ENCODE measurements at places on chromosomes 11 and 22.

DNA sequence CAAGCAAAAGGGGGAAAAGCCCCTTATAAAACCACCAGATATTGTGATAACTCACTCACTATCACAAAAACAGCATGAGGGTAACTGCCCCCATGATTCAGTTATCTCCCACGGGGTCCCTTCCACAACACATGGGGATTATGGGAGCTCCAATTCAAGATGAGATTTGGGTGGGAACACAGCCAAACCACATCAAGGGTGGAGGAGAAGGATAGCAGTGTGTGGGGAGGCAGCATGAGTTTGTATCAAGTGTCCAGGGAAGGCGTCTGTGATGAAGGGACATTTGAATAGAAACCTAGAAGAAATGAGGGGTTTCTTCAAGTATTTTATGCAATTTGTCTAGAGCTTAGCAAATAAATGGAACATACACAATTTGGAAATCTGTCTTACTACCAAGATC, 98.2 kb downstream of the SLC1A2 start:
- no peak for DNase-seq

DNA sequence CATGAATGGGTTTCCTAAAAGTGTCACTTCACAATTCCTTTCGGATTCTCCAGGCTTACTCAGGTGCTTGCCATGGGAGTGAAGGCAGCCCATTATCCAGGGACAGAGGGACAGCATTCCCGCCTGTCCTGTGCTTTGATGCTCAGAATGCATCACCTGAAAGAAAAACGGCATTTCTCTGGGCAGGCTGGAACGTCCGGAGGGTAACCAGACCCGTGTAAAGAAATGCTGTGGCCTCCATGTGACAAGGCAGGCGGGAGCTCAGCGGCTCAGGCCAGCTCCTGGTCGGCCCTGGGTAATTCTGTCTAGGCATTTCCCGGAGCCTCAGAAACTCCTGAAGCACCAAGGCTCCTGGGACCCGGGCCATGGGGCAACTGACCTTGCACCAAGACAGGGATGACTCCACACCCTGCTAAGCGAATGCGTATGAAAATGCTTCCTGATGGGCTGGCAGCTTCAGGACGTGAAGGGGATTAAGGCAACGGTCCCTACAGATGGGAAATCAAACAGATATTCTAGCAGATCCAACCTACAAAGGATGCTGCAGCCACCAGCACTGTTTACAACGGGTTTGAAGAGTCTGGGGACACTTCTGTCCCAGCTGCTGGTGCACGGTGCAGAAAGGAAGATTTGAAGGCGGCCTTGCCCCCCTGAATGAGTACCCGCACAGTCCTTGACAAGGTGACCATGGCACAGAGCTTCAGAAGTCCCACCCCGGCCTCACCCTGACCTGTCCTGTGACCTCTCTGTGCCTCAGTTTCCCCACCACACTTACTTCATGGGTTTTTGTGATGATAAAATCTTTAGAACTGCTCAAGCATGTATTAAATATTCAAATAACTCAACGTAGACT, 13.6 kb upstream of the FGF3 start:
- no peak for DNase-seq

DNA sequence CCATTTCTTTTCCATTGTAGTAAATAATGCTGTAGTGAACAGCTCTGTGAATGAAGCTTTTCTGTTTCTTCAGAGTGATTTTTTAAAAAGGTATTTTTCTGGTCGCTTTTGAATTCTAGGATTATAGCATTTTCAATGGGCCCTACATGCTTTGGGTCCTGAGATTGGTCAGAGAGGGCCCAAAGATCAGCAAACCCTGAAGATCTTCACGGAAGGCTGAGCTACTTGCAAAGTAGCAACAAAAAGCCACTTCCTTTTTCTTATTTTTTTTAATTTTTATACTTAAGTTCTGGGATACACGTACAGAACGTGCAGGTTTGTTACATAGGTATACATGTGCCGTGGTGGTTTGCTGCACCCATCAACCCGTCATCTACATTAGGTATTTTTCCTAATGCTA, 200.5 kb downstream of the FAT3 start:
- DNase-seq, result no peak

GRCh38 chr22:28882545-28882877, 861 bp upstream of the ZNRF3 start:
- DNase-seq, result no peak

- no peak for DNase-seq
Measured at GRCh38 chr11:9701799-9702198, 37.9 kb downstream of the SWAP70 start.

DNA sequence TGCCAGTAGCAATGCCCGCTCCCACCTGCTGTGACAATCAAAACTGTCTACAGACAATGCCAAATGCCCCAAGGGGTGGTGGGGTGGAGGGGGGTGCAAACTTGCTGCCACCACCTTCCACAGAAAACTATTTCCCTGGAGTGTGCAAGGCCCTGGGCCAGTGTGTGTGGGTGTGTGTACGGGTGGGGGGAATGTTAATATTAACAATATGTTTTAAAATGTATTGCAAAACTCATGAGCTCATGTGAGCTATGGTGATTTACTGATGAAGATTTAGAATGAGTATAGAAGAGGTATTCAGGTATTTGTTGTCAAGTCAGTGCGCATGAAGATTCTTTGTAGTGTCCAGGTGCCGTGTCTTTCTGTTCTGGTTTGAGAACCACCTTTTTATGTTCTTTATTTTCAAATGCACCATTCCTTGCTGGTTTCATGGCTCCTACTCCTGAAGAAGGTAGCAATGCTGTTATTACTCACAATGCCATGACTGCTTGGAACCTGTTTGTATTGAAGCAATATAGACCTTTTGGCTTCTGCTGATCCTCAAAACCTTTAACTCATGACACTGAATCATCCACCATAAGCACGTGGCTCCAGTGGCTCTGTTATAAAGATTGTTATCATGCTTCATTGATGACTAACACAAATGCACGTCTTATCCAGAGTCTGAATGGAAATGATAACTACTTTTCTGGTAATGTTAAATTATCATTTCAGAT, 29.9 kb upstream of the AQP11 start:
- DNase-seq, result peak; percentile 84

Measured in epithelial cell of prostate (primary cell).